Muscle of leg (tissue), 16 donors: ENCODE measurements at places on chromosomes 1 and 21. TPM values are rescaled to one million over a fixed set of nuclear protein-coding genes. Genes with fewer than 3 reads are reported as not detected.

- DNase-seq = no peak
These were observed 674 bp upstream of the ATXN7L2 start for GRCh38 chr1:109482791-109483671.

DNA sequence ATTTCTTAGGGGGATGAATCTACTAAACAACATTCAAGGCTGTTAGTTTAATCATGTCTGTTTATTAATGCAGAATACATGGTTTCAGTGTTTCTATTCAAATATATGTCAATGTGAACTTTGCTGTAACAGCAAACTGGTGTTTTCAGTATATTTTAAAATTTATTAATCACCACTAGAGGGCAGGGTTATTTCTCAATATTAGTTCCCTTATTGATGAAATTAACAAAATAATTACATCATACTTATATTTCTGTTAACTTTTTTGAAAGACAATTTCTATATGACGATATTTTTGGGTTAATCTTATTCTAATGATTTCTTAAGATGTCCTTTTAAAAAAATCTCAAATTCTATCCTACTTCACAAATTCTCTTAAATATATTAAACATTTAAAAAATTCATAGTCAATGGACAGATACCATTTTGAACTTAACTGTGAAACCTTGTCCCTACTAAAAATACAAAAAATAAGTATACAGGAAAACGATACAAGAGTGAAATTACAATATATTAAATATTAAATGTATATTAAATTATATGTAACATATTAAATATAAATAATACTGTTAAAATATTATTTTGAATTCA, 1034.1 kb upstream of the PRMT6 start:
- DNase-seq = peak; percentile 10

DNA sequence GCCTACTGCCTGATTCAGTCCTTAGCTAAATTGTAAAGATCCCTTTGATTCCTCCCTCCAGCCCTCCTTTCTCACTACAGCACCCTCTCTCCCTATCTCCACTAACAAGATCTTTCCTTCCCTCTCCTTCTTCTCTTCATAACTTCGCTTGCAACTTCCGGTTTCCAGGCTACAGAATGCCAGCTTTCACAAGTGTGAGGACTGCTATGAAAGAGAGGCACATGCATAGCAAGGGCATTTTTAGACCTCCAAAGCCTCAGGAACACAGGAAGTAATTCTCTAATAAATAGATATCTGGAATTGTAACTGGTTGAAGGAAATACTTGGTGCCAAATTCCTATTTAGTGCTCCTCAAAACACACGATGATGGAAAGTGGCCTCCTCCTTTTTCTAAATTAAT, 196.7 kb downstream of the HLX start:
- DNase-seq = peak; percentile 42

The CSF1 gene
- 6.3 TPM for total RNA-seq

- DNase-seq = peak; percentile 10
These were observed 8.9 kb upstream of the VWA5B1 start for GRCh38 chr1:20281801-20282200.
